ENCODE measurements at places on chromosomes 1 and 21.

- DNase-seq, result no peak
Observed at GRCh38 chr1:8777867-8778266, 39.6 kb downstream of the RERE start.

DNA sequence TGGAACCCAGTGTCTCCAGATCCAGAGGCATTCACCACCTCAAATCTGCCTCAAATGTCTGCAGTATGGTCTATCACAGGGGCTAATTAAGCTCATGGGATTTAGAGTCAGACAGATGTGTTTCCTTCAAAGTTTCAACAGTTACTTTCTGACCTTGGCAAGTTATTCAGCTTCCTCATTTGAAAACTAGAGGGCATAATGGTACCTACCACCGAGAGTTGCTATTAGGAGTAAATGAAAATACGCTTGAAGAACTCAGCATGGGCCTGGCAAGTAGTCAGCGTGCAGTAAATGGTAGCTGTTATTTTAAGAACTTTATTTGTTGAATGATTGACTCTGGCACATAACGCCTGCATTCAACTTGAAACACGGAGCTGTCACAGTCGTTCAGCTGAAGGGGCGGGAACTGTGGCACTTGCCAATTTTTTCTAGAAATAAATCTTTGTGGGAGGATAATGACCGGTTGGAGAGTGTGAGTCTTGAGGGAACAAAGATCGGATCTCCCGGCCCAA, 1.2 kb upstream of the CAP1 start:
- no peak for DNase-seq

- DNase-seq, result no peak
Observed at GRCh38 chr1:35369922-35370671, 101.6 kb downstream of the ZMYM4 start.

GRCh38 chr1:241485554-241485992, 34.0 kb downstream of the FH start:
- DNase-seq, result no peak

- DNase-seq, result no peak
Observed at GRCh38 chr1:220430059-220430458, 97.9 kb upstream of the MARK1 start.

DNA sequence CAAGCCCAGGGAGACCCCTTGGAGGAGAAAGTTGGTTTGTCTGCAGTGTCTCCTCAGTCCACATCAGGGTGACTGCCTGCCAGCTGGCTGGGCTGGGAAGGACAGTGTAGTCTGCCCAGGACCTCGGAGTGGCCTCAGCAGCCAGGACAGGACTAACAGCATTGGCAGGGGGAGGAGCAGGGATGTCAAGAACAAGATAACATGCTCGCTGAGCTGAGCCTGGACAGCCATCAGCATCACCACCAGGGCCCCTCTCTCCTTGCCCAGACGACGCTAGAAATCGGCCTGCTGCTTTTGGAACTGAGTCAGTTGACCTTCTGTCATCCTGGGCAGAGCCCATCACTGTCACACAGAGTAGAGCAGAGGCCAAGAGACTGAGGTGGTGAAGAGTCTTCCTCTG, 83.6 kb upstream of the CNTN2 start:
- no peak for DNase-seq

- peak; percentile 17 for DNase-seq
Observed at GRCh38 chr1:185720633-185721272, 13.4 kb upstream of the HMCN1 start.

Data from right kidney (tissue), 9 donors.